ENCODE measurements at places on chromosomes 11 and 22.

DNA sequence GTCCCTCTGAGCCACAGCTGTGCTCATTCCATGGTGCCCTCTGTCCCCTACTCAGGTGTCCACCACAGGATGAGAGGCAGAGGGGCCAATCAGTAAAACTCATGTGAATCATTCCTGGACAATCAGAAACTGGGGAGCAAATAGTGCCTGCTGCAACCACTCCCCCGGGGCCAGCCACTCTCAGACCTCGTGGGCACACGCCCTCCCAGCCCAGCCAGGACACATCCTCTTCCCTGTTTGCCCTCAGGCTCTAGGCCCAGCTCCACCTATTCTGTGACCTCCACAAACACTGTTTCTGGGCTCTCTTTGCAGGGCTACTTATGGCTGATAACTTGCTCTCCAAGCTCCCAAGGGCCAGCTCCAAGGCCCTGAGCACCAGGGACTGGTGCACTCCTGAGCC is 14.0 kb upstream of the KCTD14 start:
- no peak for DNase-seq

- no peak for DNase-seq
Measured at GRCh38 chr11:72655014-72655413, 19.2 kb downstream of the PDE2A start.

GRCh38 chr11:126871792-126872191 is 128.8 kb downstream of the KIRREL3 start:
- DNase-seq: no peak

- DNase-seq: no peak
Measured at GRCh38 chr11:39268176-39268690, 2191.2 kb downstream of the LRRC4C start.

All from right atrium auricular region (tissue), 2 donors.